LHCN-M2 (cell line): ENCODE measurements at places on chromosomes 1 and 21. TPM values are rescaled to one million over a fixed set of nuclear protein-coding genes. Genes with fewer than 3 reads are reported as not detected.
A peak's percentile ranks its signal among the peaks of the same experiment; 100 is the strongest.

- DNase-seq: peak; percentile 45
These were observed 36.2 kb upstream of the UBE2U start for GRCh38 chr1:64167176-64167575.

GRCh38 chr1:17023102-17023501, 11.4 kb upstream of the ATP13A2 start:
- no peak for DNase-seq

GRCh38 chr1:33130297-33130696, 49.3 kb downstream of the AZIN2 start:
- peak; percentile 99 for DNase-seq

- DNase-seq: no peak
These were observed 103.4 kb upstream of the KCNE2 start for GRCh38 chr21:34260277-34261008.

DNA sequence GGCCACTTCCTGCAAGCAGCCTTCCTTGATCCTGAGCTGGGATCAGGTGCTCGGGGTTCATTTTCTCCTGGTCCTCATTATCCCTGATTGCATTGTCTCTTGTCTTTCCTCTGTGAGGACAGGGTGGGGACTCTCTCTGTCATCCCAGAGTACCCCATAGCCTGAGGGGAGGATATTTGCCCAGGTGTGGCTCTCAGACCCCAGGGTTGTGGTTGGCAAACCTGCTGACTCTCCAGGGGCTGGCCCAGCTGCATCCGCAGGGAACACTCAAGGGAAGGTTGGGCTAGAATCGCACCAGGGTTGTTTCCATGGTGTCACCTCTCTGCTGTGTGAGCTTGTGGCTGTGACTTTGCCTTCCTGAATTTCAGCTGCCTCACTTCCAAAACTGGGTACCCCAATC, 276.8 kb upstream of the C1orf174 start:
- DNase-seq: no peak

Gene CFAP45
- 0.34 and 1.2 TPM in 2 replicates for total RNA-seq

DNA sequence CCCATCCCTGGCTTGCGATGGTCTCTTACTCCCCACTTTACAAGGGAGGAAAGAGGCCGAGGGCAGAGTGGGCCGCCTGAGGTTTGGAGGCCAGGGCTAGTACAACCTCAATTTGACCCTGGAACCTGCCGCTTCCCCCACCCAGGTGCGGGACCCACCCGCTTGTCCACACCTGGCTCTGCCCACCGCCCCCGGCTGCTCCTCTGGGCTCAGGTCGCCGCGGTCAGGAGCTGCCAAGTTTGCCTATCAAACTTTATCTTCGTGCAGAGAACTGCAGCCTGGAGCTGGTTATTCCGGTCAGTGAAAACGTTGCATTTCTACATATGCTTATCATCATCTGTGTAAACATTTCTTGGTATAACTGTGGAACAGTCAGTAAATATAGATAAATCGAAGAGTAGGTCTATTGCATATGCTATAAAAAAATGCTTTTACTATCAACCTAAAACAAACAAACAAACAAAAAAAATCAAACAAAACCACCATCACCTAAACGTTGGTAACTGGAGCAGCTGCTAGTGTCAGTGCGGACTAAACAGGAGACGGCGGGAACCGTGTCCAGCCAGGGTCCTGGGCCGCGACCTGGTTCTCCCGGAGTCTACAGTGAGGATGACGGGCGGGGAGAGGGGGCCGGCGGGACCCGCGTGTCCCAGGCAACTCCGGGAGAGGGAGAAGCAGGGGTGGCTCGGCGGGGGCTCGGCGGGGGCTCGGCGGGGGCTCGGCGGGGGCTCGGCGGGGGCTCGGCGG, 906 bp upstream of the ADARB1 start:
- no peak for DNase-seq

GRCh38 chr1:235901461-235901860, 34.8 kb upstream of the LYST start:
- peak; percentile 72 for DNase-seq

DNA sequence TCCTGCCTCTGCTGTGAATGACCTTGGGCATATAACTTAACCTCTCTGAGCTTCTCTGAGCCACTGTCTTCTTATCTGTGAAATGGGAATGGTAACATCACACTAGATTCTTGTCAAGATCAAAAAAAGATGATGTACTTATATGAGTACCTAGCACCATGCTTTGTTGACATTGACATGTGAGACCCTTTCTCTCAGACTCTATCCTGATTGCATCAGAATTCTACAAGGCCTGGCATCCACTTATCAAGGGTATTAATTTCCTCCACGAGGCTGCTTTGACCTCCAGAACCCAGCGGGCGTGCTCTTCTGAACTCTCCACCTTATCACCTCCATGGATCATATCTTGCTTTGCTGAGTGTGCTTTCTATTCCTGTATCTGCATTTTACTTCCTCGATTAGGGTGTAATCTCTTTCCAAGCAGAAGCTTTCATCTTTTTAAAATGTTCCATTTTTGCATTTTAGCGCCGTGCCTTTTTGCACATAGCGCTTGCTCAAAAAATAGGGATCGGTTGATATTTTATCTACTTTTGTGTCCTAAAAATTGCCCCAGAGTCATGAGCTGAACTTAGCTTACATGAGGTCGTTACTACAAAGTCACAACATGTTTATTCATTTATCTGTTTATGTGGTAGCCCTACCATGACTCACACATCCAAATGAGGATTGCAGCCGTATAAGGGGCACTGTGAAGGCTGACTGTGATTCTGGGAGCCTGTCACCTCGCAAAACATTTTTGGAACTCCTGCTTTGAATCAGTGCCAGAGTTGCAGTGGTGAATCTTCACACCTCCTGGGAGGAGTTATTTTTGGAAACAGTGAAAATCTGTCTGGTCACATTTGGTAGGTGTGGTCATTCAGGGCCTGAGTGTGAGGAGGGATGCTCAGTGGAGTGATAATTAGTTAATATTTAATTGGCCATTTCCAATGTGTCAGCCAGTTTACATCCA, 63.2 kb downstream of the IER5 start:
- DNase-seq: peak; percentile 77

DNA sequence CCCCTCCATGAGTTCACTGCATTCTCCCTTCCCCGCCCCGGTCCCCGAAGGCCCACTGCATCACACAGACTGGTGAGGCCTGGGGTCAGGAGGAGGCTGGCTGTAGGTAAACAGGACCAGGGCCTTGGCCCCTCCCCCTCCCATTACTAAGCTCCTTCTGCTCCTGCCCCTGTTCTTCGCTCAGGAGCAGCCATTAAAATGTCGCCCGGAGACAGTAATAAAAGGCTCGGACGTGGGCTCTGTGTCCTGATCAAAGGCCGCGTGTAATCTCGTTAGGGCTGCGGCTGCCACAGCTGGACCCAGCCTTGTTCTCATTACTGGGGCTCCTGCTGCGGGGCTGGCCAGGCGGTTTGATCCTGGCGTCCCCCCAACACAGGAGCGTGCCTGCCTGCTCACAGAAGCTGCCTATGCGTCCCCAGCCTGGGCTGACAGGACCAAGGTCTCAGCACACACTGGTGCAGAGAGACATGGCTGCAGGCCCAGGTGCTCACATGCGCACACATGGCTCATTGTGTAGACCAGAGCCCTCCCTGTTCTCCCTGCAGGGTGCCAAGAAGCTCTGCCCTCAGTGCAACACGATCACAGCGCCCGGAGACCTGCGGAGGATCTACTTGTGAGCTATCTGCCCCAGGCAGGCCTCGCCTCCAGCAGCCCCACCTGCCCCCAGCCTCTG, 24.0 kb downstream of the TMEM53 start:
- no peak for DNase-seq

Gene GUCA2A
- total RNA-seq: not detected in 2 replicates

- peak; percentile 34 for DNase-seq
These were observed at the start of gene PTCH2 for GRCh38 chr1:44842862-44843655. TSS of gene PTCH2 (minus strand) at chr1:44843253. CDS start at chr1:44842932, 321 bp downstream.

Gene SYPL2
- 0.06 and 0.34 TPM in 2 replicates for total RNA-seq

- DNase-seq: no peak
These were observed 44.3 kb downstream of the C8A start for GRCh38 chr1:56898879-56899278.

- DNase-seq: peak; percentile 52
These were observed 75.5 kb downstream of the NAV1 start for GRCh38 chr1:201614262-201615015.

DNA sequence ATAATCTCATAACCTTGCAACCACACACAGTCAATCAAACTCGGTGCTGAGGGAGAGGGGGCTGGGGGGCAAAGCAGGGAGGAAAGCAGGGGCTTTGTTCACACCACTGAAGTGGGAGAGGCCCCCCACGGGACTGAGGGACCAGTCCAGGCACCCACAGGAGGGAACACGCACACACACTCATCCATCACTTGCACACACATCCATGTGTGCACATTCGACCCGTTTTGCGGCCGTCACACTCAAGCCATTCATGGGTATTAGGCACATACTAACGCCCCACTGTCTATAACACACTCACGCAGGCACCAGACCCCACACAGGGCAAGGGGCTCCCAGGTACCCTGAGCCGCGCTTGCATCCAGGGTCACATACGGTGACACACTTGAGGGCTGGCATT, 14.0 kb downstream of the EFNA3 start:
- no peak for DNase-seq

GRCh38 chr1:8911416-8912309, 33.2 kb upstream of the ENO1 start:
- no peak for DNase-seq

Gene FAM72A
- total RNA-seq: 4.6 and 6.2 TPM in 2 replicates

- DNase-seq: no peak
These were observed 109.5 kb downstream of the SPSB1 start for GRCh38 chr1:9402256-9402616.

Gene CLCA2
- 0.23 and 0.26 TPM in 2 replicates for total RNA-seq

Gene TIMM17A
- total RNA-seq: 62.8 and 63.1 TPM in 2 replicates

GRCh38 chr1:107145637-107146036, 4.8 kb downstream of the NTNG1 start:
- DNase-seq: no peak

DNA sequence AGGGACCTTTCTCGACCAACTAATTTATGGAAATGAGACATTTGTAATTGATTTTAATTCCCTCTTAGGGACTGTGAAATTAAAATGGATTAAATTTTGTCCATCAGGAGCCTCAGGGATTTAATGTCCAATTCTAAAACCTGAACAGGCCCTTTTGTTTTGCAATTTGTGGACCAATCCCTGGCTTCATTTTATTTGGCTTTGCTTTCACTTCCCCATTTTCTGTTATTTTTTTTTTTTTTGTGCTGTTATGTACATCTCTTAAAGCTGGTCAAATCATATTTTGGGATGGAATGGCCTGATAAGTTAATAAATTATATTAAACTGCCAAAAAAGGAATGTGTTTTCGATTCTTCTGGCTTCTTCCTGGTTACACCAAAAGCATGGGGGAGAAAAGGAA, 28.9 kb downstream of the ZSCAN20 start:
- no peak for DNase-seq

DNA sequence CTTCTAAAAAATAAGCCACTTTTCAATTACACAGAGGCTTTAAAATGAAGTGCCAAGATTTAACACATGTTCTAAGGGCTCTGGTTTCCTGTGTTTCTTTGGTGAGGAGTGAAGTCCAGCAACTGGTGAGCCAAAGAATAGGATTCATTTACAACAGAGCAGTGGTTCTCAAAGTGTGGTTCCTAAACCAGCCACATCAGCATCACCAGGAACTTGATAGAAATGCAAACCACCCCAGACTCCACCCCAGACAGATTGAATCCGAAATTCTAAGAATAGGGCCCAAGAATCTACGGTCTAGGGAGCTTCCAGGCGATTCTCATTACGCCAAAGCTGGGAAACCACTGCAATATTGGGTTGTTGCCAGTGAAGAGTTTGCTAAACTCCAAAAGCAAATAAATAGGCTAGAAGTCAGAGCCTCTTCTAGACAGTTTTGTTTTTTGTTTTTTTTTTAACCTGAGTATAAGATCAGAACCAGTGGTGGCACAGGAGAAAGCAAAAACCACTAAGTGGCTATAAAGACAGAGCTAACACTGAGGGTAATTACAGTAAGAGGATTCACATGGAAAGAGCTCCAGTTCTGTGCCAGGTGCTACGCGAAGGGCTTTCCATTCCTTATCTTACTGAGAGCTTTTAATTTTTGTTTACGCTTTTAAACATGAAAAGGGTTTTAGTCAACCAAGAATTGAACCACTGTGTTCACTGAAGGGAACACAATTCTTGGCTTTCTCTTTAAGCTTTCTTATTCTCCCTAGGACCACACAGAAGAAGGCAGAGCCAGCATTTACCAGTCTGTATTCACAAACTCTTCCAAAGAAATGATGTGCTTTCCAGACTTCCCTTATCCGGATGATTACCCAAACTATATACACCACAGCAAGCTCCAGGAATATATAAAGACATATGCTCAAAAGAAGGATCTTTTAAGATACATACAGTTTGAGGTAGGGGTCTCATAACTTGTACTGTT, 42.4 kb upstream of the FMO2 start:
- DNase-seq: peak; percentile 71

Gene CYP4X1
- total RNA-seq: not detected in 2 replicates

GRCh38 chr1:215643592-215644321, 76.7 kb downstream of the KCTD3 start:
- DNase-seq: no peak

Gene TIAM1
- 11.6 and 18.1 TPM in 2 replicates for total RNA-seq

GRCh38 chr1:56501426-56501825, 77.9 kb downstream of the PLPP3 start:
- DNase-seq: no peak

- DNase-seq: no peak
These were observed 706 bp downstream of the CREB3L4 start for GRCh38 chr1:153968408-153968807.

Gene RAB3B
- 12.2 and 12.4 TPM in 2 replicates for total RNA-seq

Gene KRTAP12-2
- not detected in 2 replicates for total RNA-seq

Gene MAEL
- total RNA-seq: not detected in 2 replicates

DNA sequence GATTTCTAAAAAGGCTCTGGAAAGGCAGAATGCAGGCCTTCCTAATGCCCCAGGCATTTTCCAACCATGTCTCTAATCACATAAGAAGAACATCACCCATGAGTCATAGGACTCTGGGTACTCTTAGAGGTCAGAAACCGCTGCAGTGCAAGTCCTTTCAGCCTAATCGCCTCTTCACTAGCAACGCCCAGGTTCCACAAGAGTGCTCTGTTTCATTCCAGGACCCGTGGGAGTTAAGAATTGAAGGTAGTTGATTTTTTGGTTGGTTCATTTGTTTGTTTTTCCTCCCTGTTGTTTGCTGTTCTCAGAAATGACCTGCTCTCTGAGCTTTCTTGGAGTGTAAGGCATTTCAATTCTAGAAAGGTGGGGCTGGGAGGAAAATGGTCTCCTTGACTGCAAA, 123.2 kb downstream of the NR5A2 start:
- DNase-seq: peak; percentile 75

GRCh38 chr1:57597036-57597435, 173.2 kb upstream of the DAB1 start:
- no peak for DNase-seq

Gene DIRAS3
- total RNA-seq: 16.2 and 25.7 TPM in 2 replicates
